Cardiac muscle cell (in vitro differentiated cells and primary cell): ENCODE measurements at places on chromosomes 1 and 21. TPM values are rescaled to one million over a fixed set of nuclear protein-coding genes. Genes with fewer than 3 reads are reported as not detected.

USF1 gene
- 110 and 127 TPM in 2 replicates for total RNA-seq

SLC2A5 gene
- total RNA-seq, result 0.04 TPM in 1 of 2 replicates, not detected in the other

IGFN1 gene
- 0.32 TPM in 1 of 2 replicates, not detected in the other for total RNA-seq

STK40 gene
- total RNA-seq, result 37.0 and 38.5 TPM in 2 replicates

- DNase-seq, result peak; percentile 56
- peaks cover 14% of the 10 kb centered on the region for H3K27me3 ChIP-seq
- no peak overlapping the region for H3K4me3 ChIP-seq
- H3K4me1 ChIP-seq, result peaks cover 7% of the 10 kb centered on the region
Observed at GRCh38 chr1:209689477-209689876, 14.3 kb downstream of the G0S2 start.

DNA sequence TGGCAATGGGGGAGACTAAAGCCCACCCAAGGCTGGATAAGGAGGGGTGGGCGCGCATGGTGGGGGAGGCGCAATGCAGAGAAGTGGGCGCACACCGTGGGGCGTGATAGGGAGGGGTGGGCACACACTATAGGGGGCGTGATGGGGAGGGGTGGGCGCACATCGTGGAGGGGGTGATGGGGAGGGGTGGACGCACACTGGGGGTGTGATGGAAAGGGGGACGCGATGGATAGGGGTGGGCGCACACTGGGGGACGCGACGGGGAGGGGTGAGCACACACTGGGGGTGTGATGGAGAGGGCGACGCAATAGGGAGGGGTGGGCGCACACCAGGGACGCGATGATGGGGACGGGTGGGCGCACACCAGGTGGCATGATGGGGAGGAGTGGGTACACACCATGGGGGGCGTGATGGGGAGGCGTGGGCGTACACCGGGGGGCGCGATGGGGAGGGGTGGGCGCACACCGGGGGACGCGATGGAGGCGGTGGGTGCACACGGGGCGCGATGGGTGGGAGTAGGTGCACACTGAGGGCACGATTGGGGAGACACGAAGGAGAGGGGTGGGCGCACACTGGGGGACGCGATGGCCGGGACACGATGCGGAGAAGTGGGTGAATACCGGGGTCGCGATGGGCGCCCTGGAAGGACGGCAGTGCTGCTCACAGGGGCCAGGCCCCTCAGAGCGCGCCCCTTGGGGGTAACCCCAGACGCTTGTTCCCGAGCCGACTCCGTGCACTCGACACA, 929 bp downstream of the SUMO3 start:
- no peak overlapping the region for H3K27ac ChIP-seq
- peak overlapping the region; percentile 82 for H3K4me3 ChIP-seq
- peaks cover 3% of the 10 kb centered on the region for H3K4me1 ChIP-seq
- H3K27me3 ChIP-seq, result no peaks in the 10 kb centered on the region
- DNase-seq, result no peak

GRCh38 chr1:64922336-64922735, 44.0 kb downstream of the JAK1 start:
- peaks cover 13% of the 10 kb centered on the region for H3K4me1 ChIP-seq
- H3K36me3 ChIP-seq, result no peaks in the 10 kb centered on the region
- H3K27ac ChIP-seq, result no peak overlapping the region
- DNase-seq, result no peak

DNA sequence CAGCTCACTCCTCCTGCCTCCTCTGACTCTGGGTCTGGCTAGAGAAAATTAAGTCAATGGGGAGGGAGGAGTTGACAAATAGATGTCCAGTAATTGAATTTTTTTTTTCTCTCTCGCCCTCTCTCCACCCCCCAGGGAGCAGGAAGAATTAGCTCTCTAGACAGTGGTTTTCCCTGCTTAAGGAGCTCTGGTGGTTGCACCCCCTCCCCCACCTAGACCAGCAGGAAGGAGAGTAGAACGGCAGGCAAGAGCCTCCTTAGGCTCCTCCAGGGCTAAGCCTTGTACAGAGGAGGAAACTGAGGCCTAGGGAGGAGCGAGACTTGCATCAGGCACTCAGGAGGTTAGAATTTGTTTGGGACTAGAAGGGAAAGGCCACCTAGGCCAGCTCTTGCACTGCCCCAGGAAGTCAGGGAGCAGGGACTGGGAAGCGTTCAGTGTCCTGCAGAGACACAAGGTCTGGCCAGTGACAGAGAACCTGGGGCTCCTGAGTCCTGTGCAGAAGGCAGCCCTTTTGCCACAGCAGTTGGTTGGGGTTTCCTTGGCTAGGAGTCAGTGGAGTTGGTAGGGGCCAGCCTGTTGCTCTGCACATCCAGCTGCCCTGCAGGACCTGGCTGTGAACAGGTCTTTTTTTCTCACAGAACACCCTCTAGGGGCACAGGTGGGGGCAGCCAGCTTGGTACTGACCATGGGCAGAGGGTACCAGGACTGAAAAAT, 49.5 kb upstream of the ACOT11 start:
- no peaks in the 10 kb centered on the region for H3K27me3 ChIP-seq
- no peaks in the 10 kb centered on the region for H3K36me3 ChIP-seq
- no peaks in the 10 kb centered on the region for H3K4me1 ChIP-seq
- H3K27ac ChIP-seq, result no peak overlapping the region
- H3K4me3 ChIP-seq, result no peak overlapping the region
- DNase-seq, result no peak

GRCh38 chr1:193241132-193241827, 54.9 kb upstream of the B3GALT2 start:
- no peaks in the 10 kb centered on the region for H3K4me1 ChIP-seq
- no peaks in the 10 kb centered on the region for H3K27me3 ChIP-seq
- no peak overlapping the region for H3K4me3 ChIP-seq
- DNase-seq, result no peak
- H3K27ac ChIP-seq, result no peak overlapping the region
- H3K36me3 ChIP-seq, result peaks cover 2% of the 10 kb centered on the region

GRCh38 chr1:25641931-25642573, 25.5 kb downstream of the MAN1C1 start:
- H3K27ac ChIP-seq, result no peak overlapping the region
- peaks cover 10% of the 10 kb centered on the region for H3K4me1 ChIP-seq
- no peaks in the 10 kb centered on the region for H3K36me3 ChIP-seq
- no peaks in the 10 kb centered on the region for H3K27me3 ChIP-seq
- peak; percentile 76 for DNase-seq

- H3K27me3 ChIP-seq, result no peaks in the 10 kb centered on the region
- no peak overlapping the region for H3K4me3 ChIP-seq
- no peak overlapping the region for H3K27ac ChIP-seq
- H3K4me1 ChIP-seq, result no peaks in the 10 kb centered on the region
- no peak for DNase-seq
Observed at GRCh38 chr1:218482683-218483082, 137.5 kb downstream of the TGFB2 start.

DNA sequence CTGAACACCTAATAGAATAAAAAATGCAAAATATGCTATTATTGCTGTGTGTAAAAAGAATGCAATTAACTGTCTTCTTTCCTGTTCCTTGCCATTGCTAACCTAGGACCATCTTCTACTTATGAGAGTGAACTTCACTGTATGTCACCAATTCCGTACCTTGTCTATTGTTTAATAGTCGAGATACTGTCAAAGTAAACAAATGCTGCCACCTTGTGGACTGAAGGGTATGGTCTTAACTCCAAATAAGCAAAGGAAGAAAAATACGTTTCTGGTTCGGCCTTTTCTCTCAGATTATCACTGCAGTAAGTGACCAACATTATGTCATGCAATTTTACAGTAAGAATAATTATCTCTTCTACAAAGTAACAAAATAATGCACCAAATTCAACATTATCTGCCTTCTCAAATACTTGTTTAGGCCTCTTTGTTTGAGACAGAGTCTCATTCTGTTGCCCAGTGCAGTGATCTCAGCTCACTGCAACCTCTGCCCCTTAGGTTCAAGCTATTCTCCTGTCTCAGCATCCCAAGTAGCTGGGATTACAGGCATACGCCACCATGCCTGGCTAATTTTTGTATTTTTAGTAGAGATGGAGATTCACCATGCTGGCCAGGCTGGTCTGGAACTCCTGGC, 133.4 kb downstream of the COP1 start:
- peak; percentile 86 for DNase-seq
- H3K36me3 ChIP-seq, result no peaks in the 10 kb centered on the region

GRCh38 chr1:40532844-40533424, 1.5 kb downstream of the ZNF684 start:
- no peaks in the 10 kb centered on the region for H3K27me3 ChIP-seq
- H3K36me3 ChIP-seq, result no peaks in the 10 kb centered on the region
- peaks cover 10% of the 10 kb centered on the region for H3K4me1 ChIP-seq
- peak overlapping the region; percentile 58 for H3K4me3 ChIP-seq

DNA sequence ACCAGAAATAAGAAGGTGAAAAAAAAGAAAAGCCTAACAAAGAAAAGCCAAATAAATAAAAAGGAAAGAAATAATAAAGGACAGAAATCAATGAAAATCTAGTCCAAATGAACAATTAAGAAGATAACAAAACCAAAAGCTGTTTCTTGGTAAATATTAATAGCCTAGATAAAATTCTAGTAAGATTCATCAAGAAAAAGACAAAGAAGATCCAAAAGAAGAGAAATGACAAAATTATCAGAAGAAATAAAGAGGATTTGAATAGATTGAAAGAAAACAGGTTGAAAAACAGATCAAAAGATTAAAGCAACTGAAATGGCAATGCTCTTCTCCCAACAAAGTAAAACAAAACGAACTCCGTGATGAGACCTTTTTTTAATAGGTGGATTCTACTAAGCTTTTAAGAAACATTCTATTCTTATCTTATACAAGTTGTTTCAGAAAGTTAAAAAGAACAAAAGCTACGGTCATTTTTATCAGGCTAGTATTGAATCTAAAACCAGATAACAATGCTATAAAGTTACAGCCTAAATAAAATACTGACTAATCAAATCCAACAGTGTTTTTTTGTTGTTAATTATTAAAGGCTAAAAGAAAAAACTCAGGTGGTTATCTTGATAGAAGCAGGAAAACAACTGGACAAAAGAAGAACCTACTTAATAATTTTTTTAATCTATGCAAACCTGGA, 50.9 kb downstream of the ENAH start:
- H3K4me3 ChIP-seq, result no peak overlapping the region
- peak overlapping the region; percentile 80 for H3K27ac ChIP-seq
- no peak for DNase-seq

DNA sequence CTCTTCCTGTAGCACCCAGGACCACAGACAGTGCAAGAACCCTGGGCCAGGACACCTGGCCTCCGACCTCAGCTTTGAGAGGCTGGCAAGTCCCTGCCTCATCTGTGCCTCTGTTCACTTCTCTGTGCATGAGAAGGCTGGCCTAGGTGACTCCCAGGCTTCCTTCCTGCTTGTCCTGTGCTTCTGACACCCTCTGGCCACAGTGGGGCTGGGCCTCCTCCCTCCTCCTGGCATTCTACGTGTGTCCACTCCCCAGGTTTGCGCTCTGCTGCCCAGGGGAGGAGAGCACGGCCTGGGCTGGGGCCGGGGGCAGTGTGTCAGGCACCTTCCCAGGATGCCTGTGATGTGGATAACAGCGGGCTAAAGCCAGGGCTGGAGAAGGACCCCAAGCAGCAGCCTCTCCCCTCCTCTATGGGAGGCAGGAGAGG, 30.3 kb upstream of the PKP1 start:
- H3K36me3 ChIP-seq, result no peaks in the 10 kb centered on the region
- H3K4me1 ChIP-seq, result no peaks in the 10 kb centered on the region
- H3K27me3 ChIP-seq, result no peaks in the 10 kb centered on the region
- no peak overlapping the region for H3K27ac ChIP-seq

- no peak for DNase-seq
- peaks cover 12% of the 10 kb centered on the region for H3K4me1 ChIP-seq
- H3K27ac ChIP-seq, result no peak overlapping the region
- no peaks in the 10 kb centered on the region for H3K27me3 ChIP-seq
- no peak overlapping the region for H3K4me3 ChIP-seq
Observed at GRCh38 chr1:219507437-219507836, 105.5 kb downstream of the ZC3H11B start.

GRCh38 chr1:14606632-14607031, 8.1 kb downstream of the KAZN start:
- no peaks in the 10 kb centered on the region for H3K36me3 ChIP-seq
- no peaks in the 10 kb centered on the region for H3K27me3 ChIP-seq
- H3K27ac ChIP-seq, result no peak overlapping the region

- H3K36me3 ChIP-seq, result no peaks in the 10 kb centered on the region
- no peak overlapping the region for H3K4me3 ChIP-seq
- H3K27me3 ChIP-seq, result no peaks in the 10 kb centered on the region
- H3K27ac ChIP-seq, result no peak overlapping the region
- no peak for DNase-seq
- no peaks in the 10 kb centered on the region for H3K4me1 ChIP-seq
Observed at GRCh38 chr1:155009221-155009711, 6.7 kb downstream of the ZBTB7B start.

DNA sequence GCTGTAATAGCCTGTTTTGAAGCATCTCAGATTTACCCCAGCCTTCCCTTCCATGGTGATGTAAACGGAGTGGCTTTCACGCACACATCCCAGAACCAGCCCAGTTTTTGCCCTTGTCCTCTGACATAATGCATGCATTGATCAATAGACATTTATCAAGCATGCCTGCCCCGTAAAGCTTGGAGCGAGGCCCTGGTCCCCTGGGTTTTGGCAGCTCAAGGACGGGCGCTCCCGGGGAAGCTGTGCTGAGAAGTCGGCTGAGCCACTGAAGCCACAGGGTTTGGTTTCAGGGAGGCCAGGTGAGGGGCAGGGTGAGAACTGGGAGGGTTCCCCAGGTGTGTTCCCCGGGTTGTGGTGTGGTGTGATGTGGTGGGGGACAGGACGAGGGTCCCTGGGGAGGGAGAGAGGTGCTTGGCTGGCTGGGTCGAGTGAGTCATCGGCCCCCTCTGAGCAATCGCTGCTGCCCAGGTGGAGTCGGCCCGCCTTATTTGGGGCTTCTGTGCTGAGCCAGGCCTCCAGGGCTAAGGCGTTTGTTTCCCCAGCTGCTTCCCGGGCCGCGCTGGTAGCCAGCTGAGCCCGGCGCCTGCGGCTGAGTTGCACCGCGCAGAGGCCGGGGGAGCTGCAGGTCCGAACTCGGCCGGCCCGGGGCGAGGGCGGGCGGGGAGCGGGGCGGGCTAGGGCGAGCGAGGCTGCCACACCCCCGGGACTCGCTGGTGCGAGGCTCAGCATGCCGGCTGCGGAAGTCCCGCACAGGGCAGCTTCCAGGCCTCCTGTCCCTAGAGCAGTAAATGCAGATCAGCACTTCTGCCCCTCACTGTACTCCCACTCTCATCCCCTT, 23.6 kb downstream of the ATP2B4 start:
- H3K27ac ChIP-seq, result no peak overlapping the region
- H3K27me3 ChIP-seq, result peaks cover 17% of the 10 kb centered on the region
- peaks cover 11% of the 10 kb centered on the region for H3K4me1 ChIP-seq
- no peak overlapping the region for H3K4me3 ChIP-seq
